ENCODE measurements at places on chromosomes 13 and 19.

DNA sequence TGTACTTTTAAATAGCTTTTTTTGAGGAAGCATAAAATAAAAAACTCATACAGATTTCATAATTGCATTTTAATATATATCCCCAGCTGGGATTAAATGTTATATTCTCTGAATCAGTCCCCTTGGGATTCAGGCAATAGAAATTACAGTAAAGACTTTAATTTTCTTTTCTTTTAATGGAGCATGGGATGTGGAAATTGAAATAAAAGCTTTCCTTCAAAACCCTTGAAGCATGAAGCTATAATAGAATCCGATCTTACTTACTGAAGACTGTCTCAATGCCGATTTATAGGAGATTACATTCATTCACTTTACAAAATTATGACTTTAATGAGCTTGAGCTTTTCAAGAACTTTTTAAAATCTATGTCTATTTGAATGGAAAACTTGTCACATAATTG is 243.4 kb downstream of the SPRY2 start:
- DNase-seq: no peak

- DNase-seq: no peak
Observed at GRCh38 chr13:73480779-73481559, 422.2 kb downstream of the KLF5 start.

GRCh38 chr13:21475115-21475514 is 16.0 kb upstream of the ZDHHC20 start:
- no peak for DNase-seq

- DNase-seq: peak; percentile 87
Observed at GRCh38 chr19:17370026-17370587, 7.0 kb downstream of the PLVAP start.

DNA sequence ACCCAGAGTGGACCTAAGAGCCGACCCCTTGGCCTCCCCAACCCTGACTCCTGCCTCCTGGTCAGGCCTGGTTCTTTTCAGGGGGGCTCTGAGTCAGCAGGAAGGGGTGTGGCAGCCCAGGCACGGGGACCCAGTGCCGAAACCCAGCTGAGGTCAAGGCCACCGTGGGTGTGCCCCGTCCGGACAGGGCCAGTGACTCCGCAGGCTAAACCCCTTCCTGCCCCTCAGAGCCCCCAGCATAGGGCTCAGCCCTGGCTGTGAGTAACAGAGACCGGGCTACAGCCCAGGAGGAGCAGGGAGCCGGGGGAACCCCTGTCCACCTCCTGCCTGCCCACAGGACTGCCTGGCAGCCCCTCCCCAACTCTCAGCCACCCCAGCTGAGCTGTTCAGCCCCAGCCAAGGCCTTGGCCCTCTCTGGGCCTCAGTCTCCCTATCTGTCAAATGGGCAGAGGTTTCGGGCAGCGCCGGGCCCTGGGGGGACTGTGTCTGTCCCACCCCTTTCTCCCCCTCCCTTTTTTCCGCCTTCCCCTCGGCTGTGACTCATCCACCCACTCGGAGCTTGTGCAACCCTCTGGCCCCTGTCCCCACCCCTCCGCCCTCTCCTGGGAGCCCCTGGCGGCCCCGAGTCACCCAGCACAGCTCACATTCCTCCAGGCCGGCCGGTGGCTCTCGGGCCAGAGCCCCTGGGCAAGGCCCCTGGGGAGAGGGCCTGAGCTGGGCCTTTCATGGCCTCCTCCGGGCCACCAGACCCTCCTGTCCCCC is 8.6 kb downstream of the ZBTB7A start:
- DNase-seq: no peak
